Stimulated activated CD4-positive, alpha-beta T cell treated with anti-CD3 and anti-CD28 coated beads, Interleukin-15, amount 100 ng/mL, for 1 hour (primary cell): ENCODE measurements at places on chromosomes 6 and 20.

DNA sequence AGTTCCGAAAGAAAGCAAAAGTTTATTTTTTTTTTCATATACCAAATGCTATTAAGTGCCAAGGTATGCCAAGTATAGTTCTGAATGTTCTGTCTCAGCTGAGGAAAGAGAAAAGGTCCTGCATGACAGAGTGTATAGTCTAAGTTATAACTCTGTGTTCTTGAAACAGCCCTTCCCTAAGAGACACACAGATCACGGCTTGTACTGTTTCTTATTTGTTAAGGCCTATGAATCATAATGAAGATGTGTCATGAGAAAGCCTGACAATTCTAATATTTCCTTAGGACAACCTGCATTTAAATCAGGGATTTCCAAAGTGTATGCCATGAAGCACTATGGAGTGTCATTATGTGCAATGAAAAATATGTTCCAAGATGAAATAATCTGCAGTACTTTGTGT, 538.7 kb upstream of the CDH4 start:
- DNase-seq = no peak

GRCh38 chr20:46139266-46139889, 21.3 kb downstream of the CD40 start:
- DNase-seq = no peak

GRCh38 chr6:401994-402640, 10.6 kb downstream of the IRF4 start:
- no peak for DNase-seq

DNA sequence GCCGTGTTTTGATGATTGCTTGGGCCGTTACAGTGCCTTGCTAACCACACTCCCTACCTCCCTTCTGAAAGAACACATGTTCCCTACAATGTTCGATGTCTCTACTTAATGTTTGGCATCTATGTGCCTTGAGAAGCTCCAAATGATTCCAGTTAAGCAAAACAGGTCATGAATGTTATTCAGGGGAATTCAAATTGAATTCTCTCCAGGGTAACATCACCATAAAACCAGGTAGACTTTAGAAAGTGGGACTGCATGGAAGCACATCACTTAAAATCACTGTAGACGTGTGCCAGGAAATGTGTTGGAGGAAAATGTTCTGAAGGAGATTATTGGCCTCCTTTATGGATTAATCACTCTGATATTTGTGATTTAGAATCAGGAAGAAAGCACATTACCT, 128.1 kb downstream of the ADAT2 start:
- DNase-seq = no peak

DNA sequence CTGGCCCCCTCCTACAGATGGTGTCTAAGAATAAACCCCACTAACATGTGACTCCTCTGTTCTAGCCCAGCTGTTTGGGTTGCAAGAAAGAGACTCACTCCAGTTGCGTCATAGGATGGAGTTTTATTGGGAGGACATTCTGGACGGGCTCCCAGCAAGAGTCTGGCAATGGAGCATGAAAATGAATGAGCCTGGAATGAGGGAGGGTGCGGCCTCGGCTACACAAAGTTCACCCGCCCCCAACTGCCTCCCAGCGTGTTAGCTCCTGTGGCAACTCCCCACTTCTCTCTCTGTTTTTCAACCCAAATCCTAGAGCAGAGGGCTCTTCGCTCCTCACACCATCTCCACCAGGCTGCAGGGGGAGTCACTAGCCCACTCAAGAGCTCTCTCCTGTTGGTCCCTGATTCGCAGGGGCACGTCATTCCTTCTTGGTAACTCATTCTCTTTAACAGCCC, 5.1 kb upstream of the ADAM33 start:
- DNase-seq = no peak

GRCh38 chr20:1269850-1270249, 3.8 kb downstream of the SNPH start:
- no peak for DNase-seq

DNA sequence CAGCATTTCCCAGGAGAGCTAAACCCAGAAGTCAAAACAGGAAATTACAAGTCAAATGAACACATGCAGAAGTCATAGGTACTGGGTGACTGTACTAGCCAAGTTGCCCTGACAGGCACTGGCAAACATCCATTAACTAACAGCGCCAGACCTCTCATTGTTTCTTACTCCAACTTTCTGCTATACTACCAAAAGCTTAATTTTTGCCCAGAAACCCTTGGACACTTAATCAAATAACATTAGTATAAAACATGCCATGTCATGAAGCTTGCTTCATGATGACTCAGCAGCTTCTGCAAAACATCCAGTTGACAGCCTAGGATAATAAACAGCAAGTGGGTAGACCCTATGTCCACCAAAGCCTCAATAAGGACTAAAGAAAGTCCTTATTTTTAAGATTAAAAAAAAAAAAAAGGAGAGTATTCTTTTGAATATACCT, 3.5 kb downstream of the NUP153 start:
- DNase-seq = no peak

GRCh38 chr6:165025040-165025439, 284.4 kb downstream of the C6orf118 start:
- DNase-seq = no peak

- no peak for DNase-seq
These were observed 5.9 kb upstream of the NUP153 start for GRCh38 chr6:17712576-17712975.

DNA sequence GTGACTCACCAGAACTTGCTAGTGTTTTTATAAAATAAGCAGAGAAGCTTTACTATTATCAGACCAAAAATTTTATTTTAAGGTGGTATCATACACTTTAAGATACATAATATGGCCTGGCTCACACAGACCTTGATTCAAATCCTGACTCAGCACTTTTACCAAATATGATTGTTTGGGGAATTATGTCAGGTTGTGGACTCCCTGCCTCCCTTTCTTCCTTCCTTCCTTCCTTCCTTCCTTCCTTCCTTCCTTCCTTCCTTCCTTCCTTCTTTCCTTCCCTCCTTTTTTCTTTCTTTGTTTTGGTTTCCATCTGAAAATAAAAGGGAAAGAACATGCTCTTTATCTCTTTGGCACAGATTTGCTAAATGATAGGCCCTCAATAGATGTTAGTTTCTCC, 186.0 kb upstream of the MMS22L start:
- no peak for DNase-seq

DNA sequence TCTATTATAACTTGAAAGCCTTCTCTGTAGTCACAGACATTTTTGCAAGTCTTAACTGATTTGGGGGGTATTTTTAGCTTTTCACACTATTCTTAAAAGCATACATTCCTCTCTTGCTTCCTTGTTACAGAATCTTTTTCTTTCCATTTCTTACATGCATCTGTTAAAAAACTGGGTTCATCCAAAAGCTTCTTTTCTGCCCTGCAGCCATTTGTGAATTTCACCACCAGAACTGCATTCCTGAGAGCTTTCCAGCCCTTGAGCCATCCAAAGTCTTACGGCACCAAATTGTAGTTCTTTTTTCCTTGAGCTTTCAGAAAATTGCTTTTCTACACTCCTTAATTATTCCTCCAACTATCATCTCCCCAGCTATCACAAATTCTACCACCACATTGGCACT, 19.7 kb upstream of the GSTA4 start:
- no peak for DNase-seq

GRCh38 chr6:162651505-162651904, 76.1 kb downstream of the PRKN start:
- no peak for DNase-seq

- no peak for DNase-seq
These were observed 147.7 kb upstream of the DST start for GRCh38 chr6:56790414-56790813.

DNA sequence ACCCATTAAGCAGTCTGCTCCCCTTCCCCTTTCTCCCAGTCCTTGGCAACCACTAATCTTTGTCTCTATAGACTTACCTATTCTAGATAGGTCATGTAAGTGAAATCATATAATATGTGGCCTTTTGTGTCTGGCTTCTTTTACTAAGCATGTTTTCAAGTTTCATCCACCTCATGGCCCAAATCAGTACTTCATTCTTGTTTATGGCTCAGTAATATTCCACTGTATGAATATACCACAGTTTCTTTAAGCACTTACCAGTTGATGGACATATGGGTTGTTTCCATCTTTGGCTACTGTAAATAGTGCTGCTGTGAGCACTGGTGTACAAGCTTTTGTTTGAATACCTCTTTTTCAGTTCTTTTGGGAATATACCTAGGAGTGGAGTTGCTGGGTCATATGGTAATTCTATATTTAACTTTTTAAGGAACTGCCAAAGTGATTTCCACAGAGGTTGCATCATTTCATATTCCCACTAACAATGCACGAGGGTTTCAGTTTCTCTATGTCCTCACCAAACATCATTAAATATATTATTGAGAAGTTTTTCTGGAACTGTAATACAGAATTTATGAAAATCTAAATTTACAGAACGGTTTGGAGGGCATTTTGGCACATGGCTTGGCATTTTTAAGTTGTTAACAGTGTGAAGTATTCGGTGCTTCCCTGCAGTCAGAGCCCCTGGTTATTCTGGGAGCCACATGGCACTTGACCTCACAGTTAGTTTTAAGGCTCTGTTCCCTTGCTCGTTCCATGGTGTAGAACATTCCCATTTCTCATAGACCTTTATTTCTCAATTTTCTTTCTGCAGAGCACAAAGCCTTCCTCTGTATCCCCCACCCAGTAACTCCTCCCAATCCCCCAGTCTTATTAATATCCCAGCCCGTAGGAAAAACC, 27.0 kb upstream of the DTNBP1 start:
- no peak for DNase-seq

DNA sequence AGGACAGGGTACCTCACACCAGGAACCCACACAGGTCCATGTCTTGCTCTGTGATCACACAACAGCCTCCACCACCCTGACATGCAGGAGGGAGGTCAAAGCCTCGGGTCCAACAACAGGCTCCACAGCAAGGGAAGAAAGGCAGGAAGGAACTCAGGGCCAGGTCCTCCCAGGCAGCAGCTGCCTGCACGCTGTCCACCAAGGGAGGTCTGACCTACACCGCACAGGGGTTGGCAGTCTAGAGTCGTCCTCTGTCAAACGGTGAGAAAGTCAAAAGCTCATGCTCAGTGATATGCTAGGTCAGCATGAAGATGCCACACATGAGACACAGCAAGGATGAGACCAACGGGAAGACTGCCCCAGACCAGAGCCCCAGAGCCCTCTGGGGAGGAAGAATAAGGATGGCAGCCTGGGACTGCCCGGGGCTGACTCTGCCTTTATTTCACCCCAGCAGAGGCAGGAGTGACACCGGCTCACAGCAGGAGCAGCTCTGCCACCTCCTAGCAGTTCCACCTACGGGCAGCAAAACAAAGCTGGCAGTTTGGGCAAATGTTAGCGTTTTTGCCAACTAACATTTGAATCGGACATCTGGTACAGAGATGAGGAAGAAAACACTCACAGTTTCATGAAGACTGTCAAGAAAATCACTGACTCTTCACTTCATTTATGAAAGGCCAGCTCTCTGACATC, 8.5 kb downstream of the GMEB2 start:
- DNase-seq = no peak

- no peak for DNase-seq
These were observed 109.3 kb downstream of the SLC23A2 start for GRCh38 chr20:4891997-4892396.

- DNase-seq = no peak
These were observed 82.6 kb downstream of the PROKR2 start for GRCh38 chr20:5234158-5234557.
